AG04450 (cell line): ENCODE measurements at places on chromosomes 7 and 10.

DNA sequence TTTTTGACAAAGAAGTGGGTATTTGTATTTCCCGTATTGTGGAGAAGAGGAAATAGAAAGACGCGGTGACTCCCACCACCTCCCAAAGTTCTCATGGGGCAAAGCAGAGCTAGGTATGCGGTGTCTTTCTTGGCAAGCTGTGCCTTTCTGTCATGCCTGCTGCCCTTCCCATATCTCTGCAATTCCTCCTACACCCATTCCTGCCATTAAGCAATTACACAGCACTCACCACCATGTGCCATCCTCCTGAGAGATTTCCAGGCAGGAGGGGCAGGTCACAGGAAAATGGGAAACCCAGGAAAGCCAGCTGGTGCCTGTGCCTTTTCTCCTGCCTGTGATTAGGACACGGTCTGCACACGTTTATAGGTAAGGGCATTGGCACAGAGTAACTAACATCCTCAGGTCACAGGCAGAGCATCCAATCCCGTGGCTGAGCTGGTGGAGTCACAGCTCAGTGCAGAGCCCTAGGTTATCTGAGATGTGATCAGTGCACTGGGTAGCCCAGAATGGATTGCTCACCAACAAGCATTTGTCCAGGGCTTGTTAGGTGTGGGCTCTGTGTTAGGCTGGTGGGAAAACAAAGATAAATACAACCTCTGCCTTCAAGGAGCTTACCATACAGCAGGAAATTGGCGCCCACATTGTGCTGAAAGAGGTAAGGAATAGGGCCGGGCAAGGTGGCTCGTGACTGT lies 9.4 kb upstream of the CRTAC1 start:
- no peak for DNase-seq

GRCh38 chr7:52270301-52270700 lies 765.1 kb upstream of the POM121L12 start:
- DNase-seq = no peak

DNA sequence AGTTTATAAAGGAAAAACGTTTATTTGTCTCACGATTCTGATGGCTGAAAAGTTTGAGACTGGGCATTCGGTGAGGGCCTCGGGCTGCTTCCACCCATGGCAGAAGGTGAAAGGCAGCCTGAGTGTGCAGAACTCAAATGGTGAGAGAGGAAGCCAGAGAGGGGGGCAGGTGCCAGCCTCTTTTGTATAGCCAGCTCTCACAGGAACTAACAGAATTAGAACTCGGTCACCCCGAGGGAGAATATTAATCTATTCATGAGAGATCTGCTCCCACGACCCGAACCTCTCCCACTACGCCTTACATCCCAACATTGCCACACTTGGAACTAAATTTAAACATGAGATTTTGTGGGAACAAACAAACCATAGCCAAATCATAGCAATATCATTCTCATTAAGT lies 112.6 kb downstream of the ZPBP start:
- no peak for DNase-seq

DNA sequence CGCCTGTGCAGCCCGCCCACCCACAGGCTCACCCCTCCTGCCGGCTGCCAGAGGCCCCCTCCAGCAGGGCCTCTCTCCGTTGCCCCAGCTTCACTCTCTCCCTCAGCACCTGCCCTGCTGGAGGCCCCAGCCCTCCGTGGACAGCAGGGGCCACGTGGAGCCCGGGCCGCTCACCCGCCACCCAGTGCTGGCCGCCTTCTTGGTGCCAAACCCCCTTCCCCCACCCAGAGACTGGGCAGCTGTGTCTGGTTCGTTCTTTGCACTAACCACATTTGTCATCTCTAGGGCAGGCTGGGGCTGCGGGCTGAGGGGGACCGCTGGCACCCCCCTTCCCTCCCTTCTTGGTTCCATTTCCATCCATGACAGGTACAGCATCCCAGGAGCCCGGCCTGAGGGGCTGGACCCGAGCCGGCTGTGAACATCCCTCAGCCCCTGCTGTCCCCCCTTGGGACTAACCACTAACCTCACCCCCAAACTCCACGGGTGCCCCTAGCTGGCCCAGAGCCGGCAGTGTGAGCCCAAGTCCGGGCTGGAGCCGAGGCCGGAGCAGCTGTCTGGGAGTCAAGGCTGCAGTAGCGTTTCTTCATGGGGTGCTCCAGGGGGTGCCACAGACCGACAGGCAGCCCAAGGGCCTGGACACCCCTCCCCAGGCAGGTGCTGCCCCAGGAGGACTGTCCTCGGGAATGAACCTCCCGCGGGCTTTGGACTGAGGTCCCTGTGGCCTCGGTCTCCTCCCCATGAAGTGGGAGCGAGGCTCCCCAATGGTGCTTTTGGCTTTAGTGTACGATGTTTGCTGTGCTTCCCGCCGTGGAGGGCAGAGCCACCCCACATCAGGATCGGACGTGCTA lies 25.5 kb upstream of the AMZ1 start:
- DNase-seq = no peak

DNA sequence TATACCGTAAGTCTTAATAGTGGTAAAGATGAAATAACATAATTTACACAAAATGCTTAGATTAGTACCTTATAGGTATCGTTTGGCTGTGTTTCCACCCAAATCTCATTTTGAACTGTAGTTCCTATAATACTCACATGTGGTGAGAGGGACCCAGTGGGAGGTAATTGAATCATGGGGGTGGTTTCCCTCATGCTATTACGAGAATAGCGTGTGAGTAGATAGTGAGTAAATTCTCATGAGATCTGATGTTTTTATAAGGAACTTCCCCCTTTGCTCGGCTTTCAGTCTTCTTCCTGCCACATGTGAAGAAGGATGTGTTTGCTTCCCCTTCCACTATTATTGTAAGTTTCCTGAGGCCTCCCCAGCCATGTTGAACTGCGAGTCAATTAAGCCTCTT lies 426.3 kb upstream of the POT1 start:
- DNase-seq = no peak

DNA sequence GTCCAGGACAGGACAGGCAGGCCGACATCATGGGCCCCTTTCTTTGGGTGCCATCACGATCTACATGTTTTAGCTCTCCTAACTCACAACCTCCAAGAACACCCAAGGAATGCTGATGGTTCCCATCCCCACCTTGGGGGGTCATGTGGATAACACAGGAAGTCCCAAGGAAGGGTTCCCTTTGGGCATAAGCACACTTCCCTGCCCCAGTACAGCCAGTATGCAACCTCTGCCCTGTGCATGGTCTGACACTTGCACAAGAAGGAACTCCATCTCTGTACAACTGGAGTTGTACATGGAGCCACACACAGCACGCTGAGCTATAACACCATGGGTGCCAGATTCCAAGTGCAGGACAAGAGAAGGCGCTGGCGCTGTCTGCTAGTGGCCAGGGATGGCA lies 11.0 kb downstream of the MAT1A start:
- no peak for DNase-seq

DNA sequence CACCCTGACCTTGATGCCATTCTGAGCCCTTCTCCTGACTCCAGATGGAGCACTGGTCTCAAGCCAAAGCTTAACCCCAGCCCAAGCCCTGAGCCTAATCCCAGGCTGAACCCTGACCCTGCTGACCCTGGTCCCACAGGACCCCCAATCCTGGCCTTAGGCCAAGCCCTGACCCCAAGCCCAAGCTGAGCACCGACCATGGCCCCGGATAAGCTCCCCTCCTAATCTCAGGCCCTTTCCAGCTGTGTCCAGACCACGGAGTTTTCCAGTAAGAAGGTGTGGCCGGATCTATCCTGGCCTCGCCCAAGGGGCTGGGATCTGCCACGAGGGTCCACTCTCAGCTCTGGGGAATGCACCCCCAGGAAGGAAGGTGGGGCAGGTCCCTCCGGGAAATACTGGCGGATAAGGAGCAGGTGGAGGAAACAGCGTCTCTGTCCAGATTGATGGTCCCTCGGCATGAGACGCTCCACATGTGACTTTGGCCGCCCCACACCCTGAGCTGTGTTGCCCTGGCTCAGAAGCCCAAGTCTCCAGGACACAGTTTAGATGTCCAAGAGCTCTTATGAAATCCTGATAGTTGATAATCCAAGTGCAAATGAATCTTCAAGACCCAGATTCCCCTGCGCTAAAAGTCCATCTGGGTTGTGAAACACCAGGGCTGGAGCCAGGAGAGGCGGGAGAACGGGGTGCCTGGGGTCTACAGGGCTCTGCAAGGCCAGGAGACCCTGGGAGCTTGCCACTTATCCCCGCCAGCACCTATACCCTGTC lies 10.4 kb downstream of the ELN start:
- DNase-seq = no peak

DNA sequence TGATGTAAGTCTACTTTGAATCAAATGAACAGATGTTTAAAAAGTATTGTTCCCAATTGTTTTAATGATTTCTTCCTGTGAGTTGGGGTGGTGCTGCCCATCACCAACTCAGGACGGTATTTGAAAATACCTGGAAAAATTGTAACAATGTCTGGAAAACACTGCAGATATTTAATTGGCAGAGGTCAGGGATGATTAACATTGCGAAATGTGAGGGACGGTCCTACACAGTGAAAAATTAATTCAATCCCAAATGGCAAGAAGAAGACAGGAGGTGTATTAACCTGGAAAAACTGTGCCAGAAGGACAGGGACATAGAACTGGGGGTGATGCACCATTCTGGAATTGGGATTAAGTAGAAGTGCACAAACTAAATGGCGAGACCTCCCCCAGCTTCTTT lies 29.6 kb downstream of the ANKIB1 start:
- no peak for DNase-seq

DNA sequence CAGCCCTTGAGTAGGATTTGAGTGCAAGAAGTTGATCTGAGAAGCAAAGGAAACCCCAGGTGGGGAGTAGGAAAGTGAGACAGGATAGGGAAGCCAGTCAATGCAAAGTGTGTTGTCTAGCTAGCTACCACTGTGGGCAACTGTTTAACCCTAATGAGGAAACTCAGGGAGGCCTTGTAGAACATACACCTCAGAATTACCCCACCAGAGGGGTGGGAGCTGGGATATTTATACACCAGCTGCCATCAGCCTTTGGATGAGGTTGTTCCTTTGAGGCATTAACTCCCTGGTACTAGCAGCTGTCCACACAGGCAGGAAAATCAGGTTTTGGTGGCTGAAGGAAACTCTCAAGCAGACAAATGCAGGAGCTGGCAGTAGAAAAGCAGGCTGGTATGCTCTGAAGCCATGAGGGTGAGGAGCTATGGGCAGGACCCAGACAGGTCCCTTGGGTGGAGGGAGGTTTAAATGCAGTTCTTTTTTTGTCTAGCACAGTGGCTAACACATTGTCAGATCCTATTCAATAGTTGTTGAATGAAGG lies 60.1 kb upstream of the ARID5B start:
- no peak for DNase-seq

- no peak for DNase-seq
These were observed 28.5 kb upstream of the CXCL12 start for GRCh38 chr10:44413416-44413815.

GRCh38 chr10:22003177-22003963 lies at the start of gene DNAJC1:
Gene DNAJC1 (minus strand): TSS chr10:22003730. CDS start chr10:22003434, 296 bp downstream.
- DNase-seq = peak; percentile 77

DNA sequence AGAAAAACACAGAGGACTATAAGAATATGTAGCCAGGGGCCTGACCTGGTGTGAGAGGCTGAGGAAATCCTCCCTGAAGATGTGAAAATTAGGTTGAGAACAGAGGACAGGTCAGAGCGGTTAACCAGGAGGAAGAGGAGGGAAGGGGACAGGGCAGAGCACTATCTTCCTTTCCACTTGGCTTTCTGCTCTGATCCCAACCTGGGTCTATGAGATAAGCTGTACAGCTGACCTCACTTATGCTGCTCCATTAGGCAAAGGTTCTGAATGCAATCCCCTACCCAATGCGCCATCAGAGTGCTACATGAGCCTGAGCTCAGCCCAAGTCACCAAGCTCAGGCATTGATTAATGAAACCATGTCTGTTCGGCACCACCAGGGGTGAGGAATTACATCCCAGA lies 10.5 kb downstream of the LIPA start:
- no peak for DNase-seq

DNA sequence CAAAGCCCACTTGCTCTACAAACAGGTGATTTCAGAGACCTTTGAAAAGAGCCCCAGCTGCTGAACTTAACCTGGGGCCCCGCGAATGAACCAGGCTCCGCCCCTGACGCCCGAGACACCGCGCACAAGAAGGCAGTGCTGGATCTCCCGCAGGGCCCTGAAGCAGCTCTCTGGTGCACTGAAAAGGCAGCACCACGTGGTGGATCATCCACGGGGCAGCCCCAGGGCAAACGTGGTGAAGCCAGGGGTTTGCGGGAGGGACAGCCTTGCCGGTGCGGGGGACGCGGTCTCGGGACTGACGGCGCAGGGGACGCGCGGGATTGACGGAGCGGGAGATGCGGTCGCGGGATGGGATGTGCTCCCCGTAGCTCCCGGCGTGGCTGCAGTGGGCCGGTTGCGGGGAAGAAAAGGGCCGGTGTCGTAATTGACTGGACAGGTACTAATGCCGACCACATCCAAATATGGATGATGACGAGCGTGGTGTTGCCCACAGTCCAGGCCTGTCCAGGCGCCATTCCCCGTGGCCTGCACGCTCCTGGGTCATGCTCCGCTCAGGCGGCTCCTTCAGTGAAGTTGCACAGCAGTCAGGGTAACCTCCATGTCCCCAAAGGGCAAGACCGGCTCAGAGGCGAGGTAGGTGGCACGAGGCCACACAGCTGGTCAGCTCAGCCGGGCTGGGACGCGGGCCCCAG lies 421.1 kb downstream of the DNAJB6 start:
- DNase-seq = no peak

DNA sequence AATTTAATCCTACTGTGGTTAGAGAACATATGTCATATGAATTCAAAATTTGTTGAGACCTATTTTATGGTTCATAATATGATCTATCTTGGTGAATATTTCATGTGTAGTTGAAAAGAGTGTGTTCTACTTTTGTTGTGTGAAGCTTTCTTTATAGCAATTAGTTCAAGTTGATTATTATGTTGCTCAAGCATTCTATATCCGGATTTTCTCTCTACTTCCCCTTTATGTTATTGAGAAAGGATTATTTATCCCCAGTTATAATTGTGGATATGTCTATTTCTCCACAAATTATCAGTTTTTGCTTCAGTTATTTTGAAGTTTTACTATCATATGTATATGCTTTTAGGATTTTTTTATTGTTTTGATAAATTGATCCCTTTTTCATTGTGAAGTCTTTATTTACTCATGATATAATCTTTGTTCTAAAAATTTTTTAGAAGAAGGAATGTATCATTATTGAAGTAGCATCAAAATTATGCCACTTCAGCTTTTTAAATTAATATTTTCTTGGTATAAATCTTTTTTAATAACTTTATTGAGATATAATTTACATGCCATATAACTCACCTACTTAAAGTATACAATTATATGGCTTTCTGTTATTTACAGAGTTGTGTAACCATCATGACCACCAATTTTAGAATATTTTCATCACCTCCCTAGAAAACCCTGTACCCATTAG lies 12.0 kb upstream of the MEST start:
- DNase-seq = no peak

- DNase-seq = no peak
These were observed 79.1 kb downstream of the CCSER2 start for GRCh38 chr10:84407388-84408049.

- DNase-seq = no peak
These were observed at the start of gene CELF2 for GRCh38 chr10:11017570-11018431. Gene CELF2 (plus strand): TSS chr10:11017872. CDS start chr10:11018090, 218 bp downstream.

GRCh38 chr7:80347173-80347572 lies 164.7 kb downstream of the GNAT3 start:
- DNase-seq = no peak

- no peak for DNase-seq
These were observed 63.3 kb downstream of the FAM185A start for GRCh38 chr7:102811942-102812678.
